ENCODE measurements at places on chromosomes 12 and 14.

DNA sequence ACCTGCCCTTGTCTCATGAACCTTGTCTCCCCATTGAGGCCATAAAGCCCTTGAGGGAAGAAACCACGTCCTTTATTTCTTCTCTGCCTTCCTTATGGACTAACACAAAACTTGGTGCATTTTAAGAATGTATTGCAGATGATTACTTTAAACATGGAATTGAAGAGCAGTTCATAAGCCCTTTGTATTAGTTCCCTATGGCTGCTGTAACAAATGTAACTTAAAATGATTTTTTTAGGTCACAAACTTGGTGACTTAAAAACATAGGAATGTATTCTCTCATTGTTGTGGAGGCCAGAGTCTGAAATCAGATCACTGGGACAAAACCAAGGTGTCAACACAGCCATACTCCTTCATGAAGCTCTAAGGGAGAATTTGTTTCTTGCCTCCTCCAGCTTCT, 185.5 kb downstream of the PHLDA1 start:
- DNase-seq: no peak

- no peak for DNase-seq
Observed at GRCh38 chr14:22883173-22883976, at the start of gene REM2. REM2 (plus strand) TSS chr14:22883222; CDS start chr14:22883288, 66 bp downstream.

- no peak for DNase-seq
Observed at GRCh38 chr12:43883748-43884147, 47.9 kb downstream of the TMEM117 start.

DNA sequence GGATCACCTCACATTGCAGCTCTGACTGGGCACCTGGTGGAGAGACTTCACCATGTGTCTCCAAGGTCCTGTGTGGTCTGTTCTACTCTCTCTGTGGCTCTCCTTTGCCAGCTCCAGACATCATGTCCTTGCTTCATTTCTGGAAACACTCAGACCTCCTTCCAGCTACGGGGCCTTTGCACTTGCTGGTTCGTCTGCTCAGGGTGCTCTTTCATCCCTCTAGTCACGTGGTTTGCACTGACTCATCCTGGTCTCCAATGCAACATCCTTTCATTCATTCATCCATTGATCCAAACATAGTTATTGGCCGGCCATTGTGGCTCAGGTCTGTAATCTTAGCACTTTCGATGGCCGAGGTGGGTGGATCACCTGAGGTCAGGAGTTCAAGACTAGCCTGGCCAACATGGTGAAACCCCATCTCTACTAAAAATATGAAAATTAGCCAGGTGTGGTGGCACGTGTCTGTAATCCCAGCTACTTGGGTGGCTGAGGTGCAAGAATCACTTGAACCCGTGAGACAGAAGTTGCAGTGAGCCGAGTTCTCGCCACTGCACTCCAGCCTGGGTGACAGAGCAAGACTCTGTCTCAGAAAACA, 23.9 kb upstream of the CCDC63 start:
- DNase-seq: no peak

DNA sequence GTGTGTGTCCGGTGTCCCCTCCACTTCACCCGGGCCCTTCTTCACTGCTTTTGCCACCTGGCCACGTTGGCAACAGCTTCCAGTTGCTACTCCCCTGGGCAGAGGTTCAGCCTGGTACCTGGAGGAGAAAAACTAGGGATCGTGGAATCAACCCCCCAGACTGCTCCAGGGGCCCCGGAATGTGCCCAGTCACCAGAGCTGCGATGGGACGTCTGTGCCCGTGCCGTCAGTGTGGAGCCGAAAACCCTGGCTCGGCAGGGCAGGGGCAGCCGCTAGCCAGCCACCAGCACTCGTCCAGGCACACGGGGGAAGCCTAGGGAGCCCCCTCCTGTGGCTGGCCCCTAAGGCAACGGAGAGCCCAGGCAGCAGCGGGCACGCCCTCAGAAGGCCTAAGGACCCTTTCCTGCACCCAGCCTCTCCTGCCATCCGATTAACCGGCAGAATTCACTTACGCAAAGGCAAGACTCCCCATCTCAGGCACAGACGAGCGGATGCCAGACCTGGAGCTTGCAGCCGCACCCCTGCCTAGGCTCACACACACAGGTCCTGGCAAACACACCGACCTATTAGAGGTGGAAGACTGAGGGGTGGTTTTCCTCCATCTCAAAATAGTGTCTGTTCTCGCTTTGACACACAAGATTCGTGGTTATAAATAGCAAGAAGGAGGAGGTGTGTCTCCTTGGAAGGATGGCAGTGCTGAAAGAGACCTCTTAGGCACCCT, 62.6 kb downstream of the FBXL14 start:
- DNase-seq: no peak

- no peak for DNase-seq
Observed at GRCh38 chr12:16299403-16299802, 21.9 kb upstream of the SLC15A5 start.

DNA sequence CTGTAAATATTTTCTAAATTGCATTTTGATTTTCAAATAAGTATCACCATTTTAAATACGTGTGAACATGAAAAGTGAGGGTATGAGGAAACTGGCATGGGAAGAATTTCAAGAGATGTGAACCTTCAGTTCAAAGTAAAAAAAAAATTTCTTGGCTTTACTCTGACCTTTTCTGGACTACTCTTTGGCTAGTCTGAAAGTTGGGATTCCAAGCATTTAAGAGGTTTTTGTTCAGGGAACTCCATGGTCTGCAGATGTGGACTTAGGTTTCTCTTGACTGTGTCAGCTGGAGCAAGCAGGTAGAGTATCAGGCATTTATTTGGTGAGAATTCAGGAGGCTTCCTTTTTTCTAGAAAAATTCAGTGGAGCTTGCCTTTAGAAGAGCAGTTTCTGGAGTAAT, 311.6 kb downstream of the LRIG3 start:
- DNase-seq: no peak

- DNase-seq: no peak
Observed at GRCh38 chr12:130677957-130678558, 38.0 kb downstream of the RIMBP2 start.

DNA sequence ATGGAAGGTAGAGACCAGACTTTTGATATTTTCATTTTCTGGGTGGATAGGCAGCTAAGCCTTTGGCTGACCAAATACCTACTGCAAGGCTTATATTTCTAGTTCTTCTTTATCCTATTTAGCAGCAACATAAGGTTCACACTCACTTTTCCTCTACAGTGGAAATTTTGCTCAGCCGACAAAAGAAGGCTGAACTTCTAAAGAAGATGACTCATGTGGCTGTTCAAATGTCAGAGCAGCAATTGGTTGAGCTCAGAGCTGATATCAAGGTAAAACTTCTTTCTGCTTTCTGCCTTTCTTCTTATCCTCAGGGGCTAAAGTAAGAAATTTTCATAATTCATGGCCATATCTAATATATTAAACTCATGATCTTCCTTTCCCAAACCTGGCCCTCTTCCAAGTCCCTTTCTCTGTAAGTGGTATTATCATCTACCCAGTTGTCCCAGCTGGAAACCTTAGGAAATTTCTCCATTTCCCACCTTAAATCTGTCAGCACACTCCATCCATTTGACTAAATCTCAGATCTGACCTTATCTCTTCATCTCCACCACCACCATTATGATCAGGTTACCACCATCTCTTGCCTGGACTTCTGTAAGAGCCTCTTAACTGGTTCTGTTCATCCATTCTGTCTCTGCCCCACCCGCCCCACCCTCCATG, 19.8 kb upstream of the KCNH3 start:
- DNase-seq: no peak

DNA sequence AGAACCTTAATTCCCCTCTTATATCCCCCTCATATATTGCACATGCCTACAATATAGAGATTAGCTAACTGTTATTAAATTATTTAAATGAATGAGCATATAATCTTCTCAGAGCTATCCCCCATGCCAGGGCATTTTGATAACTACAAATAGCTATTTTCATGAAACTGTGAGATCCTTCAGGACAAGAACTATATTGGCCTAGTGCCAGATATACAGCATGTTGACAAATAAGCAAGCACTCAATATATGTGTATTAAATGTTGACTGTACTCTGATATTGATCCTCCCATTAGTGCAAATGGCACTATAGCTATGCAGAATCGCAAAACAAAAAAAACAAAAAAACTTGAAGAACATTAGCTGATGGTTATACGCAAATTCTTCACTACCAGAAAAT, 134.1 kb upstream of the OTX2 start:
- no peak for DNase-seq

GRCh38 chr14:95609398-95609990, 74.6 kb downstream of the GLRX5 start:
- no peak for DNase-seq

DNA sequence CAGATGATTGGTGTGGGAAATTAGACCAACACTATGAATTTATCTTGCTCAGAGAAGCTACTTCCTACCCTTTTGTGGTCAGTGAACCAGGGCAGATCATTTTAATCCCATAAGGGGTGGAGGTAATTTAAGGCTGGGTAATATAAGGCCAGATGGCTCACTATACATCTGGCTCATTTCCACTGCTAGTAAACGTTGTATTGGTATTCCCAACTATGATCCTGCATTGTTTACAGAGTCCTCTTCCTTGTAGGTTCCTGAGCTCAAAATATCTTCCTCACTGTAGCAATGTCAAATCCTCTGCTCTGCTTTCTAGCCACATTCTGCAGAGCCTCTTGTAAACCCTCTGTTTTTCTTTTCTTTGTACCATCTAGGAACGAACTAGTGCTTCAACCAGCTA, 93.0 kb upstream of the MGAT4C start:
- DNase-seq: no peak

- DNase-seq: no peak
Observed at GRCh38 chr14:68662392-68662791, 130.5 kb downstream of the ZFP36L1 start.

GRCh38 chr12:91110311-91110924, 876 bp downstream of the LUM start:
- no peak for DNase-seq

DNA sequence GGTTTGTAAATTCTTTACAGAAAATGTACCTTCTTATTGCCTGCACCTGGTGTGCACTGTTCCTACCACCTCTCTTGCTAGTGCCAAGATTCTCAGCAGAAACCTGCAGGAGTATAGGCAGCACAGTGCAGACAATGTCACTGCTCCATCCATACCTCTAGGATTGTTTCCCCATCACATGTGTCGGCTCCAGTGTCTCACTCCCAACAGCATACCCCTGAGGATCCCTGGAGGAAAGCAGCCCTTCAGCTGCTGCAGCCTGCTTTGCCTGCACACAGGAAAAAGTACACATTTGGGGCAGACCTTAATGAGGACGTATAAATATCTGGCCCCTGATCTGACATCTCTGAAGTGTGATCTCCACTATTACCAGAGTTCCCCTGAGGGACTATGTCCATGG, 235.5 kb downstream of the MDGA2 start:
- no peak for DNase-seq

DNA sequence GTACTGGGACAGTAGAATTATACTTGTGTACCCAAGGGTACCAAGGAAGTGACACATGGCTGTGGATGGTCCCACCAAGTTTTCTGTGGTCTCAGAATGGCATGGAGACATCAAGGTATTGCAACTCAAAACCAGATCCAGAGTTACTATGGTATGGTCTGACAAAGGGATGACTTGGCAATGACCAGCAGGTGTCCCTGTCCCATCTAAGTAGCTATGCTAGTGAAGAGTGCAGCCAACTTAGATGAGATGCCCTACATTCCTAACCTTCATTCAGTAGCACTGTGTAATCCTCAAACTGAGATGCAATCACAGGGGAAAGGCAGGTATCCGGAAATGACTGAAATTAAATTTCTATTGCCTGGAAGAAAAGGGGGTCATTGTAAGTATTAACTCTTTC, 188.7 kb upstream of the TMEM260 start:
- DNase-seq: no peak

DNA sequence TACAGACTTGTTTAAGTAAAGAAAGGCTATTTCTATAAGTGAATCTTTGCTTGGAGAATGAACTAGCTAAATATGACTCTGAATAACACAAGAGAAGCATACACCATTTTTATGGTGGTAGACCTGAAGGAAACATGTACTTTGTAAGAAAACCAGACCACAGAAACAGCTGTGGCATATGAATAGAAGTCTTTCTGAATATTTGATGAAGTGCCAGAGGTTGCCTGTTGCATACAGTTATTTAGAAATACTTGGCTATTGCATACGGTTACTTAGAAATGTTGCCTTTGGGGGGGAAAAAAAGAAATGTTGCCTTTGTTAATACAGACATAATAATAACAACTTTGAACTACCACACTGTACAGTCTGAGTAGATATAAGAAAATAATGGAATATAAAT, 16.8 kb upstream of the LEMD3 start:
- DNase-seq: no peak

All from stimulated activated CD8-positive, alpha-beta memory T cell treated with anti-CD3 and anti-CD28 coated beads, Interleukin-4, amount 100 ng/mL, for 4 hours (primary cell).